ENCODE measurements at places on chromosomes 7 and 10. TPM values are rescaled to one million over a fixed set of nuclear protein-coding genes. Genes with fewer than 3 reads are reported as not detected.

The CLIP2 gene
- 34.3 TPM for total RNA-seq

The CFAP43 gene
- total RNA-seq = 0.14 TPM

The AKR1B15 gene
- total RNA-seq = not detected

The SOSTDC1 gene
- not detected for total RNA-seq

The FAM25A gene
- not detected for total RNA-seq

The CRTAC1 gene
- total RNA-seq = not detected

The C10orf143 gene
- 0.22 TPM for total RNA-seq

The BRAT1 gene
- total RNA-seq = 53.0 TPM

The ACTL6B gene
- not detected for total RNA-seq

The OPN4 gene
- total RNA-seq = not detected

The ANKRD61 gene
- not detected for total RNA-seq

The RBP3 gene
- not detected for total RNA-seq

The CYP2C9 gene
- total RNA-seq = 1.0 TPM

The DDC gene
- 0.29 TPM for total RNA-seq

The CNPY1 gene
- not detected for total RNA-seq

The DYNC1I1 gene
- 0.06 TPM for total RNA-seq

The CACUL1 gene
- total RNA-seq = 23.2 TPM

The BHLHA15 gene
- 1.8 TPM for total RNA-seq

The CHN2 gene
- 5.1 TPM for total RNA-seq

The UNCX gene
- total RNA-seq = 0.65 TPM

Data from epithelial cell of proximal tubule (primary cell).